ENCODE measurements at places on chromosomes 11 and 22.

DNA sequence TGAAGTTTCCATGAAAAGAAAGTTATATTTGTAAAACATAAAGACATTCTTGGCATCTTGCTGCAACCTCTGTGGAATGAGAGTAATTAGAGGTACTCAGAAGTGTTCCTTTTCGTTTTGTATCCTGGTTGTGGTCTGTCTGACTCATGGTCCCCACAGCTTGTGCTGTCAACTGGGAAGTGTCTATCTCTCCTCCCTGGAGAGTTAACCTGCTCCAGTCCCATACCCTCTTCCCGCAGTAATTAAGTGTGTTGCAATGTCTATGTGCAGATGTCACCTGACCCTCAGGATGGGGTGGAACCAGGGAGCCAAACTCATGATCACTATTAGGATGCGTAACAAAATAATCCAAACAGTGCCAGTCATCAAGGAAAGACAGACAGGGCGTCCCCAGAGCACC, 23.0 kb upstream of the ZDHHC13 start:
- DNase-seq = no peak

DNA sequence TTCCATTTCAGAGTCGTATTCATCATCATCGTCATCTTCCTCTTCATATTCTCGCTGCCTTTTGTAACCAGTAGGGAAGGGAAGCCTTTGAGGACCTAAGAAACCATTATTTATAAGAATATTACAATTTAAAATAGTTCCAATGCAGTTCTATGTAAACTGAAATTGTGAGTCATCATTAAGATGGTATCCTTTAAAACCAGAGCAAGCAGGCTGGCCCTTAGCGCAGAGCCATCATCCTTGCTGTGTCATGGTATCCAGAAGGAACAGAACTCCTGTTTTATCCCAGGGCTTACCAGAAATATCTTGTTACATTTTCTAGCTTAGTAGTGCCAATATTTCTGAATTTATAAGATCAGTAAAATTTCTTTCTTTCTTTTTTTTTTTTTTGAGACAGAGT, 12.8 kb downstream of the MISFA start:
- no peak for DNase-seq

DNA sequence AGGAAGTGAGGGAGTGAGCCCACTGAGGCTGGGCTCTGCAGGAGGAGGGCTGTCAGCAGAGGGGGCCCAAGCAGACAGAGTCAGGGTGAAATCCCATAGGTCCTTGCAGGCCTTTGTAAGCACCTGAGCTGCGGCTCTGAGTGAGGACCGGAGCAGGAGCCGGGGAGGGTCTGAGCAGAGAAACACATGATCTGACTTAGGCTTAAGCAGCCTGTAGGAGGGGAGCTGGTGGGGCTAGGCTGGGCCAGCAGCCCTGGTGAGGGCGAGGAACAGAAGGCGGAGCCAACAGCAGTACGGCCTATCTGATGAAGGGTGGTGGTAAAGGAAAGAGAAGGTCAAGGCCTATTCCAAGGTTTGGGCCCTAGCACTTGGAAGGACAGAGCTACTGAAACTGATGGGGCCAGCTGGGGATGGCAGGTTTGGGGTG, 26.9 kb upstream of the CBX7 start:
- no peak for DNase-seq

GRCh38 chr11:67614730-67615714, 8.3 kb downstream of the NDUFV1 start:
- no peak for DNase-seq

GRCh38 chr22:45096256-45096907, 67.3 kb upstream of the NUP50 start:
- DNase-seq = peak; percentile 57

DNA sequence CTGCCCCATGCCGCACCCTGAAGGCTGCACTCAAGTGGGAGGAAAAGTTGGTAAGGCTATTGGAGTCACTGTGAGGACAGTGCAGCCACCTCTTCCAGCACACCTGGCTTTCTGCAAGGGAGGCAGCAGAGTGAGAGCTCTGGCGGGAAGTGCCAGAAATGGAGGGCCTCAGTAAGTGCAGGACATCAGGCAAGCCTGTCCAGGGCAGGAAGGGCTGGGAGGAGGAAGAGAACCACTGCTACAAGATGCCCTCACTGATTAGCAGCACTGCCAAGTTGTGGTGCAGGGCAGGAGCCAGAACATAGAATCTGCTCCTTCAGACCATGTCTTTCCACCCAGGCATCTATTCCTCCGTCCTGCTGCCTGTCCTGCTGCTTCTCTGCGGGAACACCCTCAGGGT, 61.2 kb upstream of the CLTCL1 start:
- no peak for DNase-seq

DNA sequence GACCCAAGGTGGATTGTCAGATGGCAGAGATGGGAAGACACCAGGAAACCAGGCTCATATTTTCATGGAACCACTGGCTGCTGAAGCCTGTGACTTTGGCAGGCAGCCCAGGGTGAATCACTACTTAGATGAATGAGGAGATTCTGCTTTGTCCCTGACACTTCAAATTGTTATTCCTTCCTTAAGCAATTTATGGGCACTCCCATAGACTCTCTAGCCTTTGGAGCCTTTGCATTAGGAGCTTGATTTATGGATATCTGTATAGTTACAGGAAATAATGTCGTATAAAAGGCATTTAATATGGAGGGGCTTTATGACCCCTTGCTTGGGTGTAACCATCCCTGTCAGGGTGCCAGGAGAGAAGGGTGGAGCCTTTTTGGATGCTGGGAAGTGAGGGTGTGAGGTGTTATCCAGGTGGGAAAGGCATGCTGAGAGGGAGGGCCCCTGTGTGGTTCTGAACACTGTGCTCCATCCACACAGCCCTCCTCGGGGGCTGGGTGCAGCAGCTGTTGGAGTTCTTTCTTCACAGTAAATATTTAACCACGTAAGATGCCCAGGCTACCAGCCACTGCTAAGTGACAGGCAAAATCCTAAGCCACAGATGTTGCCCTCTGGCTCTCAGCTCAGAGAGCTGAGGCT, 35.3 kb downstream of the IL18 start:
- DNase-seq = peak; percentile 94

GRCh38 chr11:128156486-128156885, 430.9 kb downstream of the ETS1 start:
- no peak for DNase-seq

- peak; percentile 84 for DNase-seq
These were observed 57.7 kb downstream of the FLRT1 start for GRCh38 chr11:64093233-64094039.

GRCh38 chr22:23862103-23862502, 4.4 kb downstream of the SLC2A11 start:
- DNase-seq = peak; percentile 66

GRCh38 chr11:61378713-61379313, 13.6 kb upstream of the TMEM216 start:
- DNase-seq = no peak

GRCh38 chr11:126284829-126285228, 1.9 kb downstream of the TIRAP start:
- peak; percentile 90 for DNase-seq

- no peak for DNase-seq
These were observed 36.3 kb downstream of the BCR start for GRCh38 chr22:23216461-23217170.

- no peak for DNase-seq
These were observed 127.7 kb downstream of the MN1 start for GRCh38 chr22:27673839-27674238.

- no peak for DNase-seq
These were observed 1.1 kb upstream of the DDX6 start for GRCh38 chr11:118791961-118792569.

DNA sequence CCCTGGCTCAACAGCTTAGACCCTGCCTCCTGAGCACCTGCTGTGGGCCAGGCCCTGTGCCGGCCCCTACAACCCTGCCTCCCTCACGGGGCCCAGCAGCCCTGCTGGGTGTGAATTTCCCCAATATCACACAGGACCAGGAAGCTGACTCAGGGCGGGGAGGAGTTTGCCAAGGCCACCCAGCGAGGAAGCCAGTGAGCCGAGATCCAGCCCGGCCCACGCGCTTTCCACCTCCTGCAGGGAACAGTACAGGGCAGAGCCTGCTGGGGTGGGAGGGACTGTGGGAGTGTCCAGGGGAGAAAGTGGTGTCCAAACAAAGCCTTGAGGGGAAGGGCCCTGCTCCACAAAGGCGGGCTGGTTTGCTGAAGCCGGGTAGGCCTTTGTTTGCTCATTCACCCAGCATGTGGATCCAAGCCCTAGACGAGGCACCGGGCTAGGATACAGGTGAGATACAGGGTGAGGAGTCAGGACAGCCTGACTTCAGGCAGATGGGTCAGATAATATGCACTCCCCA, 26.8 kb downstream of the RPL3 start:
- DNase-seq = peak; percentile 46

DNA sequence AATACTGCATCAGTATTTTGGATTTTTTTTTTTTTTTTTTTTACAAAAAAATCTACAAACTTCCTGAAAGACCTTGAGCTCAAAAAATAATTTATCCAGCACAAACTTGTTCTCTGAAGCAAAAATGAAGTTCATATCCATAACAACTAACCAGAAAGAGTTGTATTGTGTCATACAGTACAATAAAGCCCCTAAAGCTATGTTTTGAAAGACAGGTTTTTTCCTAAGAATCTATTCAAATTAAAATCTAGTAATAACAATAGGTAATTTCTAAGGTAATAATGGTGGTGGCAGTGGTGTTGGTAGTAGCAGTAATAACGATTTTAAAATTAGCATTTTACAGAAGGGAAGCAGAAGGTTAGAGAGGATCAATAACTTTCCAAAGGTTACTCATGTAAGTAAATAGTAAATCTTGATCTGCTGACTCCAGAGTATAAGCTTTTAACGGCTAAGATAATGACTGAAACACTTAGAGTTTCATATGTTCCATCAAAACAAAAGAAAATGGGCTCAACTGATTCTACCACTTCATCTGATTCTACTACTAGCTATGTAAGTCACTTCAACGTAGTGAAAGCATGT, 53.3 kb upstream of the GAB2 start:
- no peak for DNase-seq

- no peak for DNase-seq
These were observed 39.8 kb downstream of the KCNJ1 start for GRCh38 chr11:128827191-128827893.

GRCh38 chr11:8090756-8091155, 9.7 kb downstream of the TUB start:
- DNase-seq = peak; percentile 21

- no peak for DNase-seq
These were observed 18.2 kb downstream of the UBASH3B start for GRCh38 chr11:122673701-122674100.

DNA sequence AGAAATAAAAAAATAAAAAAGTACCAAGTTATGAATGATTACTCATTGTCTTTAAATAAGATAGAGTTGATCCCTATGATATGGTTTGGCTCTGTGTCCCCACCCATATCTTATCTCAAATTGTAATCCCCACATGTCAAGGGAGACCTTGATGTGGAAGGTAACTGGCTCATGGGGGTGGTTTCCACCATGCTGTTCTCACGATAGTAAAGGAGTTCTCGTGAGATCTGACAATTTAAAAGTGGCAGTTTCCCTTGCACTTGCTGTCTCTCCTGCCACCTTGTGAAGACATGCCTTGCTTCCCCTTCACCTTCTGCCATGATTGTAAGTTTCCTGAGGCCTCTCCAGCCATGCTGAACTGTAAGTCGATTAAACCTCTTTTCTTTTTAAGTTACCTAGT, 18.8 kb downstream of the QSER1 start:
- no peak for DNase-seq

GRCh38 chr22:27382947-27383346, 418.6 kb downstream of the MN1 start:
- DNase-seq = no peak

- DNase-seq = no peak
These were observed 149.3 kb downstream of the TMEM135 start for GRCh38 chr11:87187076-87187475.

GRCh38 chr11:78868563-78868962, 293.9 kb upstream of the NARS2 start:
- no peak for DNase-seq

DNA sequence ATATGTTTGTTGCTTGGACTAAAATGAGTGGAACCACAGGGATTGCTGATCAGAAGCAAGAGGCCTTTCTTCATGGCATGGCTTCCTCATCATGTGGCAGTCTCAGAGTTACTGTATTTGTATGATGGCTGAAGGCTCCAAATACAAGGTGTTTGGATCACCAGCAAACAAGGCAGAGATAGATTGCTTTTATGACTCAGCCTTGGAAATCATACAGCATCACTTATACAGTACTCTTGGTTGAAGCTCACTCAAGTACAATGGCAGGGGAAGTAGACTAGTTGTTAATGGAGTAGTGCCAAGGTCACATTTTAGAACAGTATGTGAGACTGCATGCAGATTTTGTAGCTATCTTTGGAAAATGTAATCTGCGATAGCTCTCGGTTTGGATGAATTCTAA, 16.6 kb downstream of the CAPRIN1 start:
- DNase-seq = no peak

DNA sequence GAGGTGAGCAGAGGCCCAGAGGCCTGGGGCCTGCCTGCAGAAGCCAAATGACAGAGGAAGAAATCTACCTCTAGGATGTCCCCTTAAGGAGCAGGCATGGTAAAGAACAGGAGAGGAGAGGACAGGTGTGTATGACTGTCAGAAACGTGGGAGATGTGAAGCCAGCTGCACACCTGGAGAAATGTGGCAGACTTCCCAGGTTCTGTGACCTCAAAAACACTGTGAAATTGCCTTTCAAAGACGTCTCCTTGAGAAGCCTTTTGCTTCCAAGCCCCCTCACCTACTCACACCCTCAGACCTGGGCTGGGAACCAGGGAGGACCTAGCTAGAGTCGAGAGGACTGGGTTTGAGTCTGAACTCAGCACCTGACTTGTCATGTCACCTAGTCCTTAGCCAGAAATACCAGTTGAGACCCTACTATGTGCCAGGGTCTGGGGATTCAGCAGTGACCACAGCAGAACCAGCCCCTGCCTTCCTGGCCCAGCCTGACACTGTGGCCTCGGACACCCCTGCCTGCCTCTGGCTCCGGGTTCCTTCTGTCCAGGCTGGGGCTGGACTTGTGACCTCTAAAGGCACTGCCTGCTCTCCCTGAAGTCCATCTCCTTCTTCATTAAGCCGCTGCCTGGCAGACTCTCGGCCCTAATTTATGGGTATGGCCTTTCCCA, 5.6 kb downstream of the TPBGL start:
- DNase-seq = no peak

- no peak for DNase-seq
These were observed 117.2 kb upstream of the BMAL1 start for GRCh38 chr11:13160346-13160745.

GRCh38 chr11:72081821-72082453, 1.3 kb downstream of the LRRC51 start:
- DNase-seq = peak; percentile 13

GRCh38 chr11:128893578-128894285, 2.6 kb downstream of the KCNJ5 start:
- DNase-seq = no peak

GRCh38 chr11:2085251-2086066, 53.7 kb downstream of the IGF2 start:
- no peak for DNase-seq

DNA sequence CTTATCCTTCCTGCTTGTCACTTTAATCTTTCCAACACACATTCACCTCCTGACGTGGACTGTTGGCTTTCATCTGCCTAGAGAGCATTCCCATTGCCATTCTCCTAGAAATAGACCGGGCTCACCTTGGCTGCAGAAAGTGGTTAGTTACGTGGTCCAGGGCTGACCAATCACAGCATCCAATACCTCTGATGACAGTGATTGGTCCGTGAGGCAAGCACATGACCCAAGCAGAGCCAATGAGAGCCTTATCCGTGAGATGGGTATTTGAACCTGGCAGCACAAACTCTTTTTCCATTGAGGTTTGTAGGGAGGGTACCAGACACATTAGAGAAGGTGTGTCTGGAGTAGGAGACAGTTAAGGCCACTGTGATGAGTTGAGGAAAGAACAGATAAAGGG, 85.8 kb downstream of the MIAT start:
- DNase-seq = no peak

Data from NCI-H345 (cell line).